ENCODE measurements at places on chromosomes 5 and 9. TPM values are rescaled to one million over a fixed set of nuclear protein-coding genes. Genes with fewer than 3 reads are reported as not detected.

DNA sequence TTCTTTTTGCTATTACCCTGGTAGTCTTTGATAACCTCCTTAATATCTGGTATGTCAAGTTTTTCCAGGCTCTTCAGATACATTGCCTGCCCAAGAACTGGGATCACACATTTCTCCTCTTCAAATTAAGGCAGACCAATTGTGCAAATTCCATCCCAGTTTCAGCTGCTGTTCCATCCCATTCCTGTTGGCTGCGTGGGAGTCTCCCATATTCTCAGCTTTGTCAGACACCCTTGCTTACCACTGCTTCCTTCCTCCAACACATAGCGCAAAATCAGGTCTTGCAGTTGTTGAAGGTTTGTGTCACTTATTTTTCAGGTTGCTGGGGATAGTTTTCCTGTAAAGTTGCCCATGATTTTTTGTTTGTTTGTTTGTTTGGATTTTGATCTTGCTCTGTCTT is 15.2 kb downstream of the HCN1 start:
- DNase-seq: no peak
- H3K4me1 ChIP-seq: no peaks in the 10 kb centered on the region
- no peak overlapping the region for H3K4me3 ChIP-seq
- H3K27me3 ChIP-seq: no peaks in the 10 kb centered on the region
- H3K36me3 ChIP-seq: no peaks in the 10 kb centered on the region

Gene PHF24
- total RNA-seq: 0.14 TPM

- H3K4me3 ChIP-seq: no peak overlapping the region
- no peak for DNase-seq
- H3K4me1 ChIP-seq: no peaks in the 10 kb centered on the region
- no peaks in the 10 kb centered on the region for H3K36me3 ChIP-seq
These were observed 625.3 kb upstream of the DMAC1 start for GRCh38 chr9:8424786-8425410.

Gene PNPLA7
- total RNA-seq: 5.3 TPM

Gene ZNF658
- 8.0 TPM for total RNA-seq

- no peaks in the 10 kb centered on the region for H3K4me1 ChIP-seq
- H3K27ac ChIP-seq: no peak overlapping the region
- no peak for DNase-seq
- H3K4me3 ChIP-seq: no peak overlapping the region
These were observed 80.6 kb upstream of the SMIM23 start for GRCh38 chr5:171705036-171705435.

DNA sequence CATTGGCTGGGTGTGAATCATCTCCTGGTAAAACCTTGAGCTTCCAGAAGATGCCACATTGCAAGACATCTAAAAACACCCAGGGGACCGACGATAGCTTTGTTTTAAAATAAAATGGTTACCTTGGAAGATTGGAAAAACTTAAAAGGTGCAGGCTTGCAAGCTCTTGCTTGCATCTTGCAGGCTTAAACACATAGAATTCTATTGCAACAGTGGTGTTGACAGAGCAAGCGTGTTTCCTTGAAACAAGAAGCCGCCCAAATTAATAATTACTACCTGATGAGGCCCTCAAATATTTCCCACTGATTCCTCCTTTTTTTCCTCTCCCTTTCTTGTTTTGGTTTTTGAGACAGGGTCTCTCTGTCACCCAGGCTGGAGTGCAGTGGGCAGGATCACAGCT is 137.1 kb upstream of the BASP1 start:
- H3K27me3 ChIP-seq: no peaks in the 10 kb centered on the region
- H3K36me3 ChIP-seq: no peaks in the 10 kb centered on the region
- H3K4me1 ChIP-seq: no peaks in the 10 kb centered on the region
- DNase-seq: no peak
- no peak overlapping the region for H3K4me3 ChIP-seq

Gene PCDHB4
- 1.6 TPM for total RNA-seq

Gene LCN15
- not detected for total RNA-seq

DNA sequence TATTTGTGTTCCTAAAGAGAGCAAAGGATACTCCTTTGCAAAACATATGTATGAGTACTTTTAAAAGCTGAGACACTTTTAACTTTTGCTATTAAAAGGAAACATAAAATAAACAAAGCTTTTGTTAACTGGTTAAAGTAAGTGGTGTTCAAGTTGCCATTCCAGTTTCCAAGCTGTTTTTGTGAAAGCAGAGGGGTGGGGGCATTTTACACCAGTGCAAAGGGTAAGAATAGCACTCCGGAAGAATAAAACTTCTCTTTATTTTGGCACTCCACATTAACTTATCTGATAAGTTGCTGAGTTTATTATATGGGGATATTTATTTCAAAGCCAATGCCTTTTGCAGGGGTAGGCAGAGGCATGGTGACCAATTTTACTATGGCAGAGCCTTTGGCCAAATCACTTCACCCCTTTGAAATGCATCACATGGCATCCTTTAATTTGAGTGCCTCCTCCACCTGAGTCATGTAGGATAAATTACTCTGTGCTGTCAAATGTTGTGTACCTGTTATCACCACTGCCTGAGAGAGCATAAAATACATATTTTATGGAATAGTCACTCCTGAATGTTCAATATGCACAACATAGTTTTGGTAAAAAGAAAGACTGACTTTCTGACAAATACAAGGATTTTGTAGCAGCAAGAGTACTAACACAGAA is 62.9 kb downstream of the MLLT3 start:
- peaks cover 8% of the 10 kb centered on the region for H3K4me1 ChIP-seq
- no peaks in the 10 kb centered on the region for H3K36me3 ChIP-seq
- no peak overlapping the region for H3K27ac ChIP-seq

Gene RNF183
- total RNA-seq: not detected

Data from adrenal gland (tissue), 19 donors.